ENCODE measurements at places on chromosomes 2 and 18.

DNA sequence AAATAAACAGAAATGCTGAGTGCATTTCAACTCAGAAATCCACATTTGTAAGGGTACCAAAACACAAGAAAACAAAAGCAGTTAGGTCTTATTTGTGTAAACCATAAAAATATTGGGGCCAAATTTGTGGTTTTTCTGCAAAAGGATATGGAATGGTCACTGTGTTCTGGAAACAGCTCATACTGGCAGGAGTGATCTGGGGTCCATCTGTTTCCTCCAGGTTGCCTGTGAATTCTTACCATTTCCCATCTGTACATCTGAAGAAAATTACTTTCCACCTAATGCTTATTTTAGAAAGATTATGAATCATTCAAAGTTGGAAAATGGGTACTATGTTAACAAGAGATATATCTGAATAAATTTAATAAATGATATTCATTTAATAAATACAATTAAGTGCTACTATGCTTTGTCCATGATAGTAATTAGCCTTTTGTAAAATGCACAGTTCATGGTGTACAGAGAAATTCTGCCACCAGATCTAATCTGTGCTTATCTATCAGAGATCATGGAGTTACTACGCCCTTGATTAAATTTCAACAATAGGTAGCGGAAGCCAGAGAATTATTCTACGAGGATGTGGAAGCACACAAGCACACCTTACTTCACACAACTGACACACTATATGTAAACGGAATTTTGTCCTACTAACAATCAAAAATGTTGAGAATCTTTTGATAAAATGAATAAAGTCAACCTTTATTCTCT is 10.9 kb downstream of the ALS2 start:
- no peak for DNase-seq

GRCh38 chr2:50431958-50432650 is 599.8 kb downstream of the NRXN1 start:
- no peak for DNase-seq

- DNase-seq = no peak
Observed at GRCh38 chr2:172865422-172865821, 129.8 kb downstream of the RAPGEF4 start.

- peak; percentile 66 for DNase-seq
Observed at GRCh38 chr2:111662771-111663470, 221.1 kb downstream of the ANAPC1 start.

DNA sequence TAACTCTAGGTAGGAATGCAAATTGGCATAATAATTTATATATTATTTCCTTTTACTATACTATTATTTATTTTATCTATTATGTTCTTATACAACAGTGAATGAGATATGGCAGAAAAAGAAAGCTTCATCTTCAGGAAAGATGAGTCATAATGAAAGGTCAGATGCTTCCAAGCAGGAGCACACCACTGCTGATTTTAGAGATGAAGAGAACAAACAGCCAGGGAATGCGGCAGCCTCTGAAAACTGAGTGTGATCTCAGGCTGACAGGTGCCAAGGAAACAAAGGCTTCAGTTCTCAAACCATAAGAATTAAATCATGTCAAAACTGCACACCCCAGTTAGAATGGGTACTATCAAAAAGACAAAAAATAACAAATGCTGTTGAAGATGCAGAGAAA is 149.0 kb downstream of the CCDC178 start:
- no peak for DNase-seq

DNA sequence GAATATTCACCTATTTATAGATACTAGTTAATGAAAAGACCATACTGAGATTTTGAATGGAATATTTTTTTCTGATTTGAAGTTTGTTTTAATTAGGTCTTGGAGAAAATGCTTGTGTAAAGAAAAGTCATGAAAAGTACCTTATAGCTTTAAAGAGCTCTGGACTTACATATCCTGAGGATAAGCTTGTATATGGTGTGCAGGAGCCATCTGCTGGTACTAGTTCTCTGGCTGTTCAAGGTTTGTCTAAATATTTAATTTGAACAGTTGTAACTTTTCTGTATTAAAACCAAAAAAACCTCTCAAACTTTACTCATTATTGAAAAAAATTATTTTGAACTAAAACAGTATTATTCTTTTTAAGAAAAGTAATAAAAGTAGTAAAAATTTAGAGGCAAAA is 50.1 kb downstream of the UBR3 start:
- no peak for DNase-seq

- no peak for DNase-seq
Observed at GRCh38 chr2:53347269-53347668, 420.3 kb upstream of the CHAC2 start.

DNA sequence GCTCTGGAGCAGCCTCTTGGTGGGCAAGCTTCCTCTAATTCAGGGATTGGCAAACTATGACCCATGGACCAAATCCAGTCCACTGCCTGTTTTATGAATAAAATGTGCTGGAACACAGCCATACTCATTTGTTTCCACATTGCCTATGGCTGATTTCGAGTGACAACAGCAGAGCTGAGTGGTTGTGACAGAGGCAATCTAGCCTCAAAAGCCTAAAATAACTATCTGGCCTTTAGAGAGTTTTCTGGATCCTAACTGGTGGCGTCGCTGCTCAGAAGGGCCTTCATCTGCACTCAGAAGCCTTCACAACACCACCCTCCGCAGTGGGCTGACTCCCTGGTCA is 147.1 kb downstream of the CCBE1 start:
- DNase-seq = no peak

DNA sequence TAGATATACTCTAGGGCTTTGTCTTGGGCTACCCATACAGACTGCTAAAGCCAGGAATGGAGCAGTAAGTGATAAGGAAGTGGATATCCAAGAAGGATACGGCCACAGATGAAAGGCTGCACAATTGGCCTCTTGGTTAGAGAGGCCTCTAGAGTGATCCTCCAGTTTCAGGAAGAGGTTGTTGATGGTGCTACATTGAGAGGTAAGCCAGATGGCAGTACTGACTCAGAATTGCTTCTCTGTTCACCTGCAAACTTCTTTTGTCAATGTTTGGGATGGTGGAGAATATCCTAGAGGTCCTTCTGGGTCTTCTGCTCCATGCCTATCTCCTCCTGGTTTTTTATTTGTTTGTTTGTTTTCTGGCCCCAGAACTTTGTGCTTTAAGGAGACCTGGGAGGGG is 226.8 kb upstream of the LRRTM1 start:
- no peak for DNase-seq

- no peak for DNase-seq
Observed at GRCh38 chr2:75155115-75155514, 44.2 kb downstream of the TACR1 start.

DNA sequence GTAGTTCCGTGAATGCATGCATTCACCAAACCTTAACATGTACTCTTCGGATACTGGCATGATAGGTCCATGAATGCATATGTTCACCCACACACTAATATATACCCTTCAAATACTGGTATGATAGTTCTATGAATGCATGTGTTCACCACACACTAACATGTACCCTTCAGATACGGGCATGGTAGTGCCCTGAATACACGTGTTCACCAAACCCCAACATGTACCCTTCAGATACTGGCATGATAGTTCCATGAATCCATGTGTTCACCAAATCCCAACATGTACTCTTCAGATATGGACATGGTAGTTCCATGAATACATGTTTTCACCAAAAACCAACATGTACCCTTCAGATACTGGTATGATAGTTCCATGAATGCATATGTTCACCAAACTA is 48.5 kb upstream of the ALKAL2 start:
- no peak for DNase-seq

GRCh38 chr2:182586426-182586825 is 129.6 kb upstream of the DNAJC10 start:
- DNase-seq = no peak

DNA sequence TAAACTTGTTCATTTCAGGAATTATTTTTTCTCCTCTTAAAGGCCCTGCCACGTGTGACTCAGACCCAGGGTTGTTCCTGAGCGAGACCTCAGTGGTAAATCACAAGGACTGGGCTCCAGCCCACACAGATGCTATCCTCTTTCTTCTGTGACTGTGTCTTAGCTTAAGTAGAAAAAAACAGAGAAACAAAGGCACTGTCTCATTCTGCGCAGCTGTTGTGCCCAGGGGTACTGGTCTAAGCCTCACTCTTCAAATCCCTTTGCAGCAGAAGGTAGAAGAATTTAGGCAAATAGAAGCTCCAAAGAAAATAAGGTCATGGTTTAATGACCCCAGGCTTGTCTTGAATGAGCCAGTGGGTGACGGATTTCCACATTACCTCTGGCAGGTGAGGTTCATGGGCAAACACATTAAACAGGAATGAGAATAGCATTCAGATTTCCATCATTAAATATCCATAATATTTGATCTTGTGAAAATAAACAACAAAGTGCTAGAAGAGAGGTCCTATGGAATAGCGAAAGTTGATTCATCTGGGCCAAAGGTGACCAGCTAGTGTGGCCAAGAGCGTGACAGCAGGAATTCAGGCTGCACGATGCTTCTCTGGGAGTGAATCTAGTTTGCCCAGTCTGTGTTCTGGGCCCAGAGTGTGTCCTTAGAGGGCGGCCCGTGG is 63.3 kb downstream of the LIPG start:
- no peak for DNase-seq

DNA sequence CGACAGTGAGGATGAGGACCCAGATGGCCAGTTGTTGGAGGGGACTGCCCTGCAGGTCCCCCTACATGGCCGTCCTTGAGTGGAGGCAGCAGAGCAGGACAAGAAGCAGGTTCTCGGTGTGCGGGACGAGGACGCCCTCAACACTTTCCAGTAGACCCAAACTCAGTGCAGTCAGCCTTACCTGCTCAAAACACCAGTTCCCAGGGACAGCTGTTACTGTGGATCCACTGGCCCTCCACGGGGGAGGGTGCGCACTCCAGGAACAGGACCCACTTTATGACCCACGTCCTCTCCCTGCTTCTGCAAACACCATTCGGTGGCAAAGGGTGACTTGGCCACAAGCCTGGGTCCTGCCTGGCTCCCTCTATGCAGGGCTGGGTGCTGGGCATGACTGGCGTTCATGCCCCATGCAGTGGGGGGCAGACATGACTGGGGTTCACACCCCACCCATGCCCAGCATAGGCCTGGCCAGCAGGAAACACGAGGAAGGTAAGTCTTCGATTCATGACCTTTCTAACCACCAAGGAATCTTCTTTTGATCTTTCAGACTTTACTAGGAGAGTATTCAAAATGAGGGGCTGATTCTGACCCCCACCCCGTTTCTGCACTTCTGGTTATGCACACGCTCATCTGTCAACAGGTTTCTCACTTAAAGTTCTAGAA is 233.7 kb downstream of the HDAC4 start:
- DNase-seq = no peak

DNA sequence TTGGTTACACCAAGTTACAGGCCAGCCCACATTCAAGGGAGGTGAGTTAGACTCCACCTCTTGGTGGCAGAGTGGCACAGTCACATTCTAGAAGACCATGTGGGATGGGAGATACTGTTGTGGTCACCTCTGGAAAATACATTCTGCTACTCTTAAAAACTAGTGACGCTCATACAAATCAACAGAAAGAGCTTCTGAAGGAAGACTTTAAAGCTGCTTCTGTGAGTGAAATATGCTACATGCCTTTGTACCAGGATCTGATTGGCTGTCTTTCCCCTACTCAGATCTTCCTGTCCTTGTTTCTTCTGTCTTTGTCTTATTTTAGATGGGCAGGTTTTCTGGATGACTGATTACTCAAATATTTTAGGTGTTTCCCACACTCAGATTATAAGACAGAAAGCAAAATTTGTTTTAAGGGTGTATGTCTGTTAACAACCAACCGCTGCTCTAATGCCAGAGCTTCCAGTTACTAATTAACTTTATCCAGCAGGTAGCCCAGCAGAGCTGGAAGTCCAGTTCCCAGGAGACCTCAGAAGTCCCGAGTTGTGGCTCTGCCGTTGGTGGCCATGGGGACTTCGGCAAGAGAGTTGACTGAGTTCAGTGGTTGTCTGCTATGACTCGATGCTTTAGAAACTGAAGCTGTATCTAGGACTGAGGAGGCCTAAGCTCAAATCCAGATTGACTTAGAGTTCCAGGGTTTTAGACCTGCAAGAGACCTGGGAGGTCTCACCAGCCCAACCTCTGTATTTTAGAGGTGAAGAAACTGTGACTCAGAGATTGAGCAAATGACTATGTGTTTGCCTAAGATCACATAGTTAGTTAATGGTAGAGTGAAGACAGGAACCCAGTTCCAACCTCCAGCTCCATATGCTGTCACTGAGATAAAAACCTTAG is 7.4 kb downstream of the IL1R2 start:
- DNase-seq = peak; percentile 75

GRCh38 chr2:117957616-117958015 is 56.3 kb downstream of the CCDC93 start:
- DNase-seq = no peak

- DNase-seq = no peak
Observed at GRCh38 chr2:144712550-144712940, 192.6 kb upstream of the ZEB2 start.

Measured in activated CD8-positive, alpha-beta memory T cell treated with anti-CD3 and anti-CD28 coated beads, Interleukin-2, amount 50 U/mL, for 48 hours (primary cell).